ENCODE measurements at places on chromosomes 7 and 10. TPM values are rescaled to one million over a fixed set of nuclear protein-coding genes. Genes with fewer than 3 reads are reported as not detected.

DNA sequence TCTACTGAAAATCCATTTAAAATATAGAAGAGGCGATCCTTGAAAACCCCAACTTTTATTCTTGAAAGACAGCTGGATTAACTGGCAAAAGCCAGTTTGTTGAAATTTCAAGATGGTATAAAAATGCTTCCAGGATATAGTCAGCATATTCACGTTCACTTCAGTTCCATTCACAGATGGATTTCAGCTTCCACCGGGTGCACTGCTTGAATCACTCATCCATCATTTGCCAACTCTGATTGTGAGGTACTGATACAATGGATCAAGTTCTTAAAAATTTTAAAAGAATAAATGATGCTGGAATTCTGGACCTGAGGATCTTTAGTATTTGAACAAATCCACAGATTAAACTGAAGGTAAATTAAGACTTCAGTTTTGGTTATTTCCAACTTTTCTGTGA lies 2.4 kb downstream of the PURB start:
- DNase-seq: no peak

DNA sequence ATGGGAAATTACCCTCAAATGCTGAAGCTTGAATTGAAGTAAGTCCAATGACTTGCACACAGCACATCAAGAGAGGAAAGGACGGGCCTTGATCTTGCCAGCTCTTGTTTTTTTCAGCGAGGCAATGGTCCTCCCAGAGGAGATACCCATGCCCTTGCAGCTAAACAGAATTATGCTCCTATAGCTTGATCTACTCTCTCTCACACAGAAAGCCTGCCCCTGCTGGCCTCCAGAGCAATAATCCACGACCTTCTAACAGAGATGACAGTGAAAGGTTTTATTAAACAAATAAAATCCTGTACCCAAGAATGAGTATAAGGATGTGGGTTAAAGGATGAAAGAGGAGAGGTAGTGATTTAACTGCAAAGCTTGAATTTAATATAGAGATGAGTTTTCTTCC lies 268.0 kb downstream of the ADRA2A start:
- DNase-seq: no peak

DNA sequence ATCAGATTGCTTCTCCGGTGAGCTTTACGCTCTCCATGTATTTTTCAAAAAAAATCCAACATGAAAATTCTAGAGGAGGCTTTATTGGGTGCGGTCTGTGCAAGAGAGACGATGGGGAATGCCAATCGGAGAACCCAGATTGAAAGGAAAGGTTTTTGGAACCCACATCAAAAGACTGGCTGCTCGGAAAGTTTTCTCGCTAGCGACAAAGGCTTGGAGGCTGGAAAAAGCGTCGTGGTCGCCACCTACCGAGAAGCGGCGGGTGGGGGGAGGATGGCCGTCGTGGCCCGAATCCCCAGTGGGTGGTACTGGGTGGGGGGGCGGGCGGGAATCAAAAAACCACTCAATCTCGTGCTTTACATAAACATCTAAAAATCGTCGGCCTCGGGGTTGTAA lies 1.1 kb upstream of the GTF2I start:
- peak; percentile 62 for DNase-seq

- DNase-seq: no peak
These were observed 28.2 kb upstream of the ASAH2 start for GRCh38 chr10:50279489-50279888.

The WEE2 gene
- 0.33 TPM for polyA plus RNA-seq

The TNKS2 gene
- polyA plus RNA-seq: 69.5 TPM

The CCDC3 gene
- polyA plus RNA-seq: 10.9 TPM
